Effector memory CD8-positive, alpha-beta T cell (primary cell): ENCODE measurements at places on chromosomes 5 and 9.

GRCh38 chr9:21070906-21071305, 6.8 kb downstream of the IFNB1 start:
- H3K27ac ChIP-seq, result no peak overlapping the region
- no peaks in the 10 kb centered on the region for H3K27me3 ChIP-seq
- H3K4me3 ChIP-seq, result no peak overlapping the region
- no peak for DNase-seq

DNA sequence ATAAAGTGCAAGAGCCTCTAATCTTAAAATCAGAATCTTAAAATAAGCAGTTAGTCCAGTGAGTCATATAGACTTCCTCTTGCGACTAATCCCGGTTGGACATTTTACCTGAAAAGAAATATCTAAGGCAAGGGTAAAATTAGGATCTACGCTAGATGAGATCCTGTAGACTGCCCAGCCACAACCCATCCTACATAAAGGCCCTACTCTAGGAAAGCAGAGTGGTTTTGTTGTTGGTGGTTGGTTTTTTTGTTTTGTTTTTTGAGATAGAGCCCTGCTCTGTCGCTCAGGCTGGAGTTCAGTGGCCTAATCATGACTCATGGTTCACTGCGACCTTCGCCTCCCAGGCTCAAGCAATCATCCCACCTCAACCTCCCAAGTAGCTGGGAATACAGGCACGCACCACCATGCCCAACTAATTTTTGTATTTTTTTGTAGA, 6.9 kb downstream of the TSC1 start:
- no peak overlapping the region for H3K4me3 ChIP-seq
- H3K27ac ChIP-seq, result no peak overlapping the region
- H3K27me3 ChIP-seq, result no peaks in the 10 kb centered on the region
- no peaks in the 10 kb centered on the region for H3K36me3 ChIP-seq
- DNase-seq, result no peak

DNA sequence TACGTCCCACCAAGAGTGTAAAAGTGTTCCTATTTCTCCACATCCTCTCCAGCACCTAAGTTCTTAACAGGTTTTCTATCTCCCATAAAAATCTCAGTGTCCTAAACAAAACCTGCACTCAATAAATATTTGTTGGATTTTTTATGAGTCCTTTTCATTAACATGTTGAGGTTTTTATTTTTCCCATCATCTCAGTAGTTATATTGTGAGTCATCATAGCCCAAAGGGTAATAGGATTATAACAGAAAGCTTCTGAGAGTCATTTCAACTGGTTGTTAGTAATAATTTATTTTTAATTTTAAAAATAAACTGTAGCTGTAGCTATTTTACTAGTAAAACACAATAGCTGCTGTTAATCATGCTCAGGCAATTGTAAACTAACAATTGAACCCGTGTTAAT, 331.6 kb upstream of the SLC30A5 start:
- H3K27ac ChIP-seq, result no peak overlapping the region
- no peaks in the 10 kb centered on the region for H3K36me3 ChIP-seq
- H3K27me3 ChIP-seq, result no peaks in the 10 kb centered on the region
- no peak overlapping the region for H3K4me3 ChIP-seq
- no peak for DNase-seq

- no peak for DNase-seq
- H3K36me3 ChIP-seq, result no peaks in the 10 kb centered on the region
- H3K27me3 ChIP-seq, result no peaks in the 10 kb centered on the region
- H3K4me1 ChIP-seq, result no peaks in the 10 kb centered on the region
Observed at GRCh38 chr5:26024774-26025173, 1013.6 kb downstream of the CDH9 start.

- H3K4me3 ChIP-seq, result no peak overlapping the region
- no peak for DNase-seq
- H3K27ac ChIP-seq, result no peak overlapping the region
- peaks cover 9% of the 10 kb centered on the region for H3K4me1 ChIP-seq
- no peaks in the 10 kb centered on the region for H3K36me3 ChIP-seq
Observed at GRCh38 chr5:10988622-10989021, 227.6 kb upstream of the DAP start.

DNA sequence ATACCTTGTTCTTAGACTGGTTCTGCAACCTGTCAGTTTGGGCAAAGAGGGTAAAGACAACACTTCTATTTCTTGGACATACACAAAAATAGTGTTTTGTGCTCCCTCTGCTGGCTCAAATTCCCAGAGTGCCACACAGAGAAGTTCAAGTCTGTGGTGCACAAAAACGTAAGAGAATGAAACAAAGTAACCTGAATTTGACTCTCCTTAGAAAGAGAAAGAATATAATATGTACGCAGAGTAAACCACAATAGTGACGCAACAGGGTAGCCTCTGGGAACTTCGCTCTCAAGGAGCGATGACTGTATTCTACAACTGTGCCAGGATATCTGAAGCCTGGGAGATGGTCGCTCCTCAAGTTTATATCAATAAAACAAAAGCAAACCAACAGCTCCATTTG, 18.5 kb downstream of the DDX31 start:
- no peaks in the 10 kb centered on the region for H3K4me1 ChIP-seq
- no peaks in the 10 kb centered on the region for H3K27me3 ChIP-seq
- H3K27ac ChIP-seq, result no peak overlapping the region
- H3K4me3 ChIP-seq, result no peak overlapping the region

GRCh38 chr5:118675247-118675646, 313.1 kb downstream of the DTWD2 start:
- H3K4me1 ChIP-seq, result no peaks in the 10 kb centered on the region
- DNase-seq, result no peak
- no peak overlapping the region for H3K27ac ChIP-seq
- H3K27me3 ChIP-seq, result no peaks in the 10 kb centered on the region
- no peaks in the 10 kb centered on the region for H3K36me3 ChIP-seq
- no peak overlapping the region for H3K4me3 ChIP-seq

DNA sequence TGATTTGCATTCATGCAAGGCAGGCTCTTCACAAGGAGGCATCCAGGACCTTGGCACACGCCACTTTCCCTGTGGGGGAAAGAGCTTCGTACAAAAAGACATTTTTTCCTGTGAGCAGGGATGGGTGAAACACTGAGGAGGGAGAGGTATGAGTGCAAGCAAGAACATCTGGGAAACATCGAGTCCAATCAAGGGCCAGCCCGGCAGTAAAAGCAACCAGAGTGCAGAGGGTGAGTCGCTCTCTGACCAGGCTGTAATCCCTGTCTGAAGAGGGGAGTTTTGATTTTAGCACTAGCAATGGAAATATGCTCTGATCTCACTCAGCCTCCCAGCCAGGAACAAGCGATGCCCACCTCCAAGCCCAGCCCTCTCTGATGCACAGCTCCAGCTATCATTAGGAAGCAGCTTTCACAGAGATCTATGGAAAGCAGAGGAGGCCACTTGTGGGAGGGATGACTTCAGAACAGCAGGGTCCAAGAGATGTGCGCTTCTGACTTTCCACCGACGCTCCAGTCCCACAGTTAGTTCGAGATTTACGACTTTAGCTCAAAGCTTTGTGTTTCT, 211.0 kb upstream of the ADAMTS16 start:
- H3K27ac ChIP-seq, result no peak overlapping the region
- no peak overlapping the region for H3K4me3 ChIP-seq
- H3K27me3 ChIP-seq, result no peaks in the 10 kb centered on the region
- no peak for DNase-seq
- H3K36me3 ChIP-seq, result peaks cover 2% of the 10 kb centered on the region

GRCh38 chr5:141512911-141513626, 24.2 kb downstream of the PCDHGC5 start:
- no peak for DNase-seq
- H3K27ac ChIP-seq, result peak overlapping the region; percentile 55
- peaks cover 56% of the 10 kb centered on the region for H3K36me3 ChIP-seq
- H3K27me3 ChIP-seq, result no peaks in the 10 kb centered on the region

GRCh38 chr5:135222171-135222681, 176.8 kb downstream of the MACROH2A1 start:
- H3K4me1 ChIP-seq, result no peaks in the 10 kb centered on the region
- H3K36me3 ChIP-seq, result no peaks in the 10 kb centered on the region
- no peak overlapping the region for H3K27ac ChIP-seq
- no peak for DNase-seq
- peaks cover 72% of the 10 kb centered on the region for H3K27me3 ChIP-seq

GRCh38 chr9:18492612-18493011, 18.7 kb downstream of the ADAMTSL1 start:
- H3K4me1 ChIP-seq, result no peaks in the 10 kb centered on the region
- H3K27ac ChIP-seq, result no peak overlapping the region
- no peaks in the 10 kb centered on the region for H3K36me3 ChIP-seq
- no peak for DNase-seq
- no peak overlapping the region for H3K4me3 ChIP-seq
- no peaks in the 10 kb centered on the region for H3K27me3 ChIP-seq

DNA sequence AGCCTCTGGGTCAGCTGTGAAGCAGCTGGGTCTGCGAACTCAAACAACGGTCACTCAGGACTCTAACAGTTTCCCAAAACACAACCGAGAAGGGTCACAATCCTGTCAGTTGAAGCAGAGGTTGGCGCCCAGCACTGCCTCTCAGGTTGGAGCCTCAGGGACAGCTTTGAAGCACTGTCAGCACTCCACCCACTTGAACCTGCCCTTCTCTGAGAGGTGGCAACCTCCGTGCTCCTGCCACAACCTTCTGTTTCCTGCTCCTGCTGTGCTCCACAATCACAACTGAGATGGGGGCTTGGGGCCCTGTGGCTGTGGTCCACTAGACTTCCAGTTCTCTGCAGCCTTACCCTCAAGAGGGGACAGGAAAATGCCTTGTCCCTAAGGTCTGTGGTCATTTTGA, 21.7 kb upstream of the LCP2 start:
- H3K4me1 ChIP-seq, result peaks cover 4% of the 10 kb centered on the region
- H3K27me3 ChIP-seq, result no peaks in the 10 kb centered on the region
- no peak overlapping the region for H3K27ac ChIP-seq
- no peak for DNase-seq
- H3K36me3 ChIP-seq, result no peaks in the 10 kb centered on the region

DNA sequence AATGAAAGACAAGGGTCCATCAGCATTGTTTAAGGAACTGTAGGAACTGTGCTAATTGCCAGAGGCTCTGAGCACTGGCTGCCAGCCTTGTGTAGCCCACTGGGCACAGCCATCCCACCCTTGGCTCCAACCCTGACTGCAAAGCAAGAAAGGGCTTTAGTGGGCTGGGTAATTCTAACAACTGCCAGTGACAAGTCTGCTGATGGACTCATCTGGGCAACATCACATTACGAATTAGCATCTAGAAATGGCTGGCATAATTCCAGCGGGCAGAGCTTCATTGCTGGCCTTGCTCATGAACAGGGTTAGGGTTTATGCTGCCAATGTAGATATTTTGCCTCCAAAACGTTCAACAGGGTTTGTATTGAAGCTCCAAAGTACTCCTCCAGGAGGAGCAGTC, 326.9 kb downstream of the ARHGEF28 start:
- H3K4me3 ChIP-seq, result no peak overlapping the region
- DNase-seq, result no peak
- H3K36me3 ChIP-seq, result no peaks in the 10 kb centered on the region
- no peaks in the 10 kb centered on the region for H3K4me1 ChIP-seq
- H3K27ac ChIP-seq, result no peak overlapping the region
- H3K27me3 ChIP-seq, result peaks cover 11% of the 10 kb centered on the region

DNA sequence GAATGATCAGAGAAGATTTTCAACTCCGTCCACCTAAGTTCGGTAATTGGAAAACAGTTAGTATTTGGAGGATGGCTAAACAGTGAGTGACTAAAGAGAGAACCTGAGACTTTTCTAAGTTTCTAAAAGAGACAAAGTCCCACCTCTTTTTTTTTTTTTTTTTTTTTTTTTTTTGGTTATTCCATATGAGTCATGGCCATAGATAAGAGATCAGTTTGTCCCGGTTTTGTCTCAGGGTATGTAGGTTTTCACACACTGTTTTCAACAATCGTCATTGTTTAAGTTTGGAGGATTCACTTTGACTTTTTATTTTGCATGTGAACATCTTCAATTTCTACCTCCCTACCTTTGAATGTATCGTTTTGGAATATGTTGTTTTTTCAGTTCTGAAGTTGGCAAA, 85.9 kb downstream of the NTRK2 start:
- no peak overlapping the region for H3K27ac ChIP-seq
- H3K4me3 ChIP-seq, result no peak overlapping the region
- no peak for DNase-seq
- no peaks in the 10 kb centered on the region for H3K27me3 ChIP-seq

DNA sequence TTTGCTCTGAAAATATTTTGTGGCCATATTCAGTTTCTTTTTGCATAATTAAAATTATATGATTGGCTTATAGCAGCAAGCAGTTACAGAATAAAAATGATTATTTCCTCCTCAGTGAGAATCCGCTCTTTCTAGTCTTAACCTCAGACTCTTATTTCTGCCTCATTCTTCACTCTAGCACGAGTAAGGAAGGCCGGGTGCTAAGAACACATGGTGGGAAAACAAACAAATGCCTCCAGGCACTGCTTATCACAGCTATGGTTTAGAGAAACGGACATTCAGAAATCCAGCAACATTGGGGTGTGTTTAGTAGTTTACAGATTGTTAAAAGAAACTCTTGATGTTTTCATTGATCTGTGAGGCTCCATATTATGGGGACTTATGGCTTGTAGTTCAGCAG, 168.7 kb downstream of the KDM4C start:
- no peak for DNase-seq
- H3K4me1 ChIP-seq, result peaks cover 43% of the 10 kb centered on the region
- peaks cover 6% of the 10 kb centered on the region for H3K36me3 ChIP-seq
- no peaks in the 10 kb centered on the region for H3K27me3 ChIP-seq
- H3K27ac ChIP-seq, result no peak overlapping the region

DNA sequence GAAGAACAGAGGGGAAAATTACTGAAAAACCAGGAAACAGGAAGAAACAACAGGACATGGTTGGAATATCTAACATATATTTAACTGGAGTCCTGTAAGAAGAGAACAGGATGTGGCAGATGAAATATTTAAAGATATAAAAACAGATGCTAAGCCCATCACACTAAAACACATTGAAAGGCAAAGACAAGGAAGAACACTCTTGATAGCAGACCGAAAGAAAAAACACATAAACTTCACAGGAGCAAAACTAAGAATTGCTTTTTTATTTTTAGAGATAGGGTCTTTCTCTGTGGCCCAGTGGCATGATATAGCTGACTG, 324.4 kb upstream of the ARRDC3 start:
- H3K27ac ChIP-seq, result no peak overlapping the region
- H3K4me1 ChIP-seq, result no peaks in the 10 kb centered on the region
- H3K27me3 ChIP-seq, result no peaks in the 10 kb centered on the region
- no peak overlapping the region for H3K4me3 ChIP-seq

GRCh38 chr9:132627594-132627993, 42.2 kb downstream of the DDX31 start:
- H3K27ac ChIP-seq, result no peak overlapping the region
- H3K27me3 ChIP-seq, result no peaks in the 10 kb centered on the region
- DNase-seq, result no peak
